ENCODE measurements at places on chromosomes 7 and 10.

- no peak for DNase-seq
These were observed 48.5 kb downstream of the GRID1 start for GRCh38 chr10:86317949-86318725.

DNA sequence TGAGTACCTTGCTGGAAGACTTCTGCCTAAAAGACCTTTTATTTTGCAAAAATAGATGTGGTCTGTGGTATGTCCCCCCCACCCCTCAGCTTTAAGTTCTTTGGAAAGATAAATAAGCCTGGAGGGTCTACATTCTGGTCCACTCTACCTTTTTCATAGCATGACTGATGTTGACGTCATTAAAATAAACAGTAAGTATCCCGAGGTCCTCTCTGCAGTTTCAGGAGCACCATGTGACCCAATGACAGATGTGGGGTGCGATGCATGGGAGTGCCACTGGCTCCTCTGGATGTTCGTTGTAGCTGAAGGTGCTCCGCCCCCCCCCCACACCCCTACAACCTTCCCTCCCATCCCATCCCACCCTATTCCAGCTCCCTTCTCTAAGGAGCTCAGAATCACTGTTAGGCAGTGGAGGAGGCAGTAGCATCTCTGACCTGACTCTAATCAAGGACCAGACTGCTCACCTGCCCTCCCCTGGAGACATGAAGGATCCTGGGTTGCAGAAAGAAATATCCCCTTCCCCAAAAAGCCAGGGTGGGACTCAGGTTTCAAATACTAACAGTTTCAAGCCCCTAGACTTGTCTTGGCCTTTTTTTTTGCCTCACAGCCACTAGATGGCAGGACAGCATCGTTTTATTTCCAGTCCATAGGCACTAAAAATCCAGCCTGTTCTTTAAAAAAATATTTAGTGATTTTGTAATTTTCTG is 25.1 kb downstream of the CASP7 start:
- no peak for DNase-seq

DNA sequence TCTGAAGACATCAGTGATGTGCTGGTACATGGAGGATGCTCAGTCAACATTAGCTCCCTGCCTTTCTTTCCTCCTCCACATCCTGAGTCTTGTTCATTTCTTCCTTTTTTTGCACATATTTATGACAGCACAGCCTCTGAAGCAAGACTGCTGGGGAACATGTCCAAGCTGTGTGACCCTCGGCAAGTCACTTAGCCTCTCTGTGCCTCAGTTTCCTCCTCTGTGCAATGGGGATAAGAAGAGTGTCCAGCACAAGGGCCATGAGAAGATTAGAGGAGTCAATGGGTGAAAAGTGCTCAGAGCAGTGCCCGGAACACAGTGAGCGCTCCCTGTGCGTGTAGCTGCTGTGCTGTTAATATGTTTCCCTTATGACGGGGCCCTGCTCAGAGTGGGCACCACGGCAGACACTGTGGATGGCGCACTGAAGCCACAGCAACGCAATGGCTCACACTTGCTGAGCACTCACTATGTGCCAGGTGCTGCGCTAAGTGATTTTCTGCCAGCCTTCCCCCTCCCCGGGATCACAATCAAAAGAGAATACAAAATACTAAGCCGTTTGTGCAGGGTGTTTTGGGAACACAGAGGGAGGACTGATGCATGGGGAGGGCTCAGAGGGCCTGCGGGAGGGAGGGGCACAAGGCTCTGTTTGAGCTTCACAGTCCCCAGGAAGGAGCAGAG is 28.7 kb downstream of the ZCCHC24 start:
- DNase-seq = no peak

- no peak for DNase-seq
These were observed 184.6 kb downstream of the SEC23IP start for GRCh38 chr10:120076996-120077706.

DNA sequence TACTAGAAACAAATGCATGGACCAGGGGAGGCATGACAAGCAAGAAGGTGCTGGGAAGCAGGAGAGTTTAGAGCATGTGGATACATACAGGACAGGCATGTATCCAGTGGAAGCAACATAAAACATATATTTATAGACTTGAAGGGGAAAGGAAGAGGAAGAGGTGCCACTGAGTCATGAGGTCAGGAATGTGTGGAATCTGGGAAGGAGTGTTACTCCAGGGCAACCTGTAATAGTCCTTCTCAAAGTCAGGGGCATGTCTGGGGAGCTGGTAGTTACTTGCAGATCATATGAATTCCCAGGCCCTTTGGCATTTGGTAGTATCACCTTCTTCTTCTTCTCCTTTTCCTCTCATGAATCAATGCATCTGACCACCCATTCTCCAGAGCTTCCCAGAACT is 246.6 kb downstream of the XPNPEP1 start:
- no peak for DNase-seq

DNA sequence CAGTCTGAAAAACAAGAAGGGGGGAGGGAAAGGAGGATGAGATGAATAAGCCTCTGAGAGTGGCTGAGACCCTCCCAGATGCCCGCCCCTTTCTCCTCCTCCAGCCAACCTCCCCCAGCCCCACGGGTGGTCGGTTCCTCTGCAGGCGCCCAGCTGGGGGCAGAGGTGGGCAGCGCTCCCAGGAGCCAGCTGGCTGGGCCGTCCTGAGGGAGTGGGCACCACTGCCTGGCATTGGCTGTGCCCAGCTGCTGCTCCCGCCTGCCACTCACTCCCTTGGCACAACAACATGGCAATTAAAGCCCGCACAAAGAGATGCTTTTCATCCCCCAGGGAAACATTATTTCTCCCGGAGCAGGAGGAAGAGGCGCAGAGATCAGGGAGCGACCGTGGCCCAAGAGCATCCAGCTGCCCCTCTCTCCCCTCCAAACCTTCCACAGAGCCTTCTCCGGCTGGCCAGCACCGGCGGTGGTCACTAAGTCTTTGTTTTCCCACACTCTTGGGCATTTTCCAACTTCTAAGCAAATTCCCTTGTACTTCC is 107.2 kb downstream of the SPDYE5 start:
- no peak for DNase-seq

DNA sequence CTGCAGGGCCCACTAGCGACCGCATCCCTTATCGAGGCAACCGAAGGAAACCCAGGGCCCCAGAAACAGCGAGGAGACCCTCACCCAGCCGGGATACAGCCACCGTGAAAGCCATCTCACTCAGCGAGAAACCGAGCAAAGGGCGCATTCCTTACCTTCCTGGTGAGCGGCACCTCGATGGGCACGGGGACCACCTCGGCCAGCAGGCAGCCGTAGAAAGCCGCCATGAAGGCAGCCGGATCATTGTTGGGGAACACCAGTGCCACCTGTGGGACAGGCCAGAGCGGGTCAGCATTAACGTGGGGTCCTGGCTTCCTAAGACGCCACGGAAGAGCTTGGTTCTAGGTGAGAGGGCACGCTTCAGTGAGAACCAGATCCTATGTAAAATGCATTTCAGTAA is 263.7 kb downstream of the ZMYND11 start:
- no peak for DNase-seq

DNA sequence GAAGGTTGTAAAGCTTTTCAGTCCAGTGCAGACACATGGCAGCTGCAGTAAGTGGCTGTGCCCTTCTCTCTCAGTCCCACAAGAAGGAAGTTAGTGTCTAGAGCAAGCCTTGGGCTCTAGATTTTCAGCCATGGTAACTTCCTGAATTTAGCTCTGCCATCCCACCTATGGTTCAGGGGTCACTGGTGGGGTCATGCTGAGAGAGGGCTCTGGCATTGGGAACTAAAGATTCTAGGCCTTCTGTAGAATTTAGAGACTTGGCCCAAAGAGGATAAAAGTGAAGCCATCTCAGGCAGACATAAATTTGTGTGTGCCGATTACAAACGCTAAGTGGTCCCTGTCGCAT is 113.5 kb downstream of the COL13A1 start:
- no peak for DNase-seq

GRCh38 chr7:95470452-95470851 is 15.3 kb upstream of the ASB4 start:
- DNase-seq = no peak

DNA sequence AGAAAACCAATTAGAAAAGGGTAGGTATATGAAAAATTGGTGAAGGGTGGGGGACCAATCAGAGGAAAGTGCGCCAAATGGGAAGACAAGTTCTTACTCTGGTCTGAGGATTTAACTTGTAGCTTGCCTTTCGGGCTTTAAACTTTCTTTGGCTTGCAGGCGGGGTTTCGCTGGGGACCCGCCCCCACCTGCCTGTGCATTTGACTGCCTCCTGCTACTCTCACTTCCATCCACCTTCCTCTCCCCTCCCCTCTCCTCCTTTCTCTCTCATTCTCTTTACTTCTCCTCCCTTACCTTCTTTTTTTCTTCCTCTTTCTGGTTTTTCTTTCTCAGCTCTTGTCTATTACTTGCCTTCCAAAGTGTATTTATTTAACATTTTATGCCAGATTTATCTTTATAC is 278.8 kb downstream of the DNAJB9 start:
- no peak for DNase-seq

All from AG04450 (cell line).